GF-D8 (cell line): ENCODE measurements at places on chromosomes 7 and 10.
A peak's percentile ranks its signal among the peaks of the same experiment; 100 is the strongest.

- no peak for DNase-seq
These were observed 51.3 kb upstream of the MAGI2 start for GRCh38 chr7:79504607-79505389.

DNA sequence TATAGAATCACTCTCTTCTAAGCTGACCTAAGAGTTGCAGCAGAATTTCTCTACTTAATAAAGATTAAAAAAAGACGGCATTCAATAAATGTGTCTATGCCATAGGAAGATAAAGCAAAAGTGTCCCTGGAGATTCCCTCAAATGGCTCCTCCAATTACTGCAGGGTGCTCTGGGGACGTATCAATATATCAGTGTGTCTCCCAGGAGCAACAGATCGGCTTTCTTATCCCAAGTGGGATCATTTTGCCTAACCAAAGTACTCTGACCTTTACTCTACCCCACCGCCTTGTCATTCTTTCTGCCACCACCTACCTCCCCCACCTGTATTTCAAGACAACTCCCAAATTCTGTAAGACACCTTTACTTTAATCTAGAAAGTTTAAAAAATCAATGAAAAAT lies 202.0 kb upstream of the SEMA3C start:
- DNase-seq: no peak

GRCh38 chr7:64045301-64046040 lies at the start of gene ZNF727:
Gene ZNF727 (plus strand): TSS chr7:64045434. CDS start chr7:64045622, 188 bp downstream.
- no peak for DNase-seq

DNA sequence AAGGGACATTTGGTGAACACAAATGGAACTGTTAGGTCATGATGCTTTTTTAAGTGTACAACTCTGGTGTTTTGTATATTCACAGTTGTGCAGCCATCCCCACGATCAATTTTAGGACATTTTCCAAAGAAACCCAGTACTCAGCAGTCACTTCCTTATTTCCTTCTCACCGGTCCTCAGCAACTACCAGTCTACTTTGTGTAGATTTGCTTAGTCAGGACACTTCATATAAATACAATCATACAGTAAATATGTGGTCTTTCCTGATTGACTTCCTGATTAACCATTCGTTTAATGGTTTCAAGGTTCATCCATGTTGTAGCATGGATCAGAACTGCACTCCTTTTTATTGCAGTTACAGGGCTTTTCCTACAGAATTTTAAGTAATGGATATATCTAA lies 14.4 kb downstream of the SGPL1 start:
- DNase-seq: peak; percentile 10

GRCh38 chr10:118918116-118918515 lies 111.4 kb upstream of the NANOS1 start:
- DNase-seq: no peak
